Thoracic aorta (tissue), 2 donors: ENCODE measurements at places on chromosomes 1 and 21.

DNA sequence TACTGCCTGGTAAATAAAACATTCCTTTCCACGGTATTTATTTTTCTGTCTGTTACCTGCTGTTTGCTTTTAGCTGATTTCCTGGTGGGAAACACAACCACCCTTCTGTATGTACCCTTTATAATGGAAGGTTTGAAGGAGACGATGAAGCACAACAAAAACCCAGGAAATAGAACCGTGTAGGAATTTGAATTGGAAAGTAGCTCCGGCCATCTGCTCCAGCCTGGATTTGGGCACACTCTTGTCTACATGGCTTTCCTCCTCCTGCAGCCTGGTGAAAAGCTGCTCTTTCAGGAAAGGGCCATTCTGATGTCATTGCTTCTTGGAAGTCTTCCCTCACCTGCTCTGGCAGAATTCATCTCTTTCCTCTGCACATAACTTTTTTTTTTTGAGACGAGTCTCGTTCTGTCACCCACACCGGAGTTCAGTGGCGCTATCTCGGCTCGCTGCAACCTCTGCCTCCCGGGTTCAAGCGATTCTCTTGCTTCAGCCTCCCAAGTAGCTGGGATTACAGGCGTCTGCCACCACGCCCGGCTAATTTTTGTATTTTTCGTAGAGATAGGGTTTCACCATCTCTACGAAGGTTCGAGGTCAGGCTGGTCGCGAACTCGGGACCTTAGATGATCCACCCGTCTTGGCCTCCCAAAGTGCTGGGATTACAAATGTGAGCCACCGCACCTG, 2.7 kb downstream of the AK4 start:
- DNase-seq = no peak

DNA sequence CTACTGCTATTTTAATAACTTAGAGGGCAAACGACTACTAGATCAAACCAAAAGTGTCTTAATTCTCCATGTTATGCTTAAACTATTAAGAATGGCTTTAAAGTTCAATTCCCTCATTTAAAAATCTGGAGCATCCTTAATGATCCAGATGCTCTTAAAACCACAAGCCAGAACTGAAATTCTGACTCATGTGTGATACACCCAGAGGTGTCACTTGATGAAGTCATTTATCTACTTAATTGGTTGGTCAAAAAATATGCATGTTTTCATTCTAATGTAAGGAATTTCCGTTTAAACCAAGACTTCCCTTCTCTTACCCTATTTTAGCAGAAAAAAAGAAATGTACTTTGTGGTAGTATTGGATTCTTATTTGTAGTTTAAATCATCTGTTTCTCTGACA, 1261.2 kb upstream of the B3GALT2 start:
- DNase-seq = no peak

GRCh38 chr1:52955129-52955970, 28.3 kb downstream of the SCP2 start:
- DNase-seq = no peak

GRCh38 chr1:34371829-34372532, 195.3 kb downstream of the C1orf94 start:
- DNase-seq = no peak

DNA sequence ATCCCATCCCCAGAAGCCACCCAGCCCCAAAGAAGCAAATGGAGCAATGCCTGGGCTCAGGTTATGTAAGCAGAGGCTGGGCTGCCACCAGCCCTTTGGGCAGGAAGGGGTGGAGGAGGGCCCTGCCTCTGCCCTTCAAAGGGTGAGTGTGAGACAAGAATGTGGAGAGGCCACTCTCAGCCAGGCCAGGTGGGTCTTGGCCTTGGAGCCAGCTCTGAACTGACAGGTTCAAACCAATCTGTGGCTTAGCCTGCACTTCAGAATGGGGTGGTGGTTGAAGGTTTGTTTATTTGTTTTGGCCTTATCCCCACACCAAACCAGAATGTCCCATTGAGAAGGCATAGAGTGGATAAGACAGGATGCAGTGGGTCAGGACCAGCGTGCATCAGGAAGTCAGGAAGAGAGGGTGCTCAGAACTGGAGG, 29.8 kb downstream of the C1orf116 start:
- DNase-seq = no peak

DNA sequence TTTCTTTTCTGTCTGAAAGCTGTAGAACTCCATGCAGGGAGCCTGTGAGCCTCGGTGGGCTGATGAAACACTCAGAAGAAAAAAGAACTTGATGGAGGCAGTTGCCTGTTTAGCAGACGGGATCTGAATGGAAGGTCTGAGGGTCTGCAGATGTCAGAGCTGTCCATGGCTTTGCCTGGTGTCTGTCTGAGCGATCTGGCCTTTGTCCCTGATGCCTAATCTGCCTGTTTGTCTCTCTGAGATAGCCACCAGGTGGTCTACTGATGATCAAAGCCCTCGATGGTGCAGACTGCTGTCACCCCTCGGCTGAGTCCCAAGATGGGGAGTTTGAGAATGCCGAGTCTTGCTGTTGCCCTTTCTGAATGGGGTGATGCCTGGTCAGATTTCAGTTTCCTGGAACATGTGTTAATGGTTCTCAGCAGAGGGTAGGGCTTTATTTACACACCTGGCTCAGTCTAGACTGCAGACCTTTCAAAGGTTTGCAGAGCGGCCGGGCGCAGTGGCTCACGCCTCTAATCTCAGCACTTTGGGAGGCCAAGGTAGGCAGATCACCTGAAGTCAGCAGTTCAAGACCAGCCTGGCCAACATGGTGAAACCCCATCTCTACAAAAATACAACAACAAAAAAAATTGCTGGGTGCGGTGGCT, 90.4 kb downstream of the KIF26B start:
- DNase-seq = no peak

DNA sequence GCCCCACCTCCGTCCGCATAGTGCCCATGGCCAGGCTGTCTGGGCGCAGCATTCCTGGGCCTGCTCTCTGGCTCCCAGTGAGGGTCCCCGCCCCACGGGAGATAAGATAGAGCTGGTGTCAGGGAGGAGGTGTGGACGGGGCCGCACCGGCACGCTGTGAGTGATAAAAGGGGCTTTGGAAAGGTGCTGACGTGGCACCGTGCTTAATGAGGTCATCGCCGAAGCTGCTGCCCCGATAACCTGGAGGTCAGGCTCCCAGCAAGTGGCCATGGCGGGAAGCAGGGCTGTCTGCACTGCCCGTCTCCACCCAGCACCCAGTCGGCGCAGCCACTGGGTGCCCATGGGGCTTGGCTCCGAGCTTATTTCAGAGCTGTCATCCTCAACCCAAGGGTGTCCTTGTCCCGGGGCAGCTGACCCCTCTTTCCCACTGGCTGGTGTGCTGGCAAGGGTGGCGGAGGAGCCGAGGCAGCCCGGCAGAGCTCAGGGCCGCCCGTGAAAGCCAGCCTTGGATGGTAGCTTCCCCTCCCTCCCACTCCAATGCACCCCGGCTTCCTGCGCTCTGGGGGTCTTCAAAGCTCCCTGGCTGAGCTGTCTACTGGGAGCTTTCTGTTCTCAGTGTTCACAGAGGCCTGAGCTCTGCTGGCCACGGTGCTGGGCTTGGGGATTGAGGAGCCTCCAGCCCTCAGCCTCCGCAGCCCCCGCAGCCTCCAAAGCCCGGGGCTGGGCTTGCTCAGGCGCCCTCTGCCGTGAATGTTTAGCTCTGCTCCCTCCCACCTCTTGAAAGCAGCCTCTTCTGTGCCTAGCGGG, 105.1 kb upstream of the ARHGEF16 start:
- DNase-seq = no peak

DNA sequence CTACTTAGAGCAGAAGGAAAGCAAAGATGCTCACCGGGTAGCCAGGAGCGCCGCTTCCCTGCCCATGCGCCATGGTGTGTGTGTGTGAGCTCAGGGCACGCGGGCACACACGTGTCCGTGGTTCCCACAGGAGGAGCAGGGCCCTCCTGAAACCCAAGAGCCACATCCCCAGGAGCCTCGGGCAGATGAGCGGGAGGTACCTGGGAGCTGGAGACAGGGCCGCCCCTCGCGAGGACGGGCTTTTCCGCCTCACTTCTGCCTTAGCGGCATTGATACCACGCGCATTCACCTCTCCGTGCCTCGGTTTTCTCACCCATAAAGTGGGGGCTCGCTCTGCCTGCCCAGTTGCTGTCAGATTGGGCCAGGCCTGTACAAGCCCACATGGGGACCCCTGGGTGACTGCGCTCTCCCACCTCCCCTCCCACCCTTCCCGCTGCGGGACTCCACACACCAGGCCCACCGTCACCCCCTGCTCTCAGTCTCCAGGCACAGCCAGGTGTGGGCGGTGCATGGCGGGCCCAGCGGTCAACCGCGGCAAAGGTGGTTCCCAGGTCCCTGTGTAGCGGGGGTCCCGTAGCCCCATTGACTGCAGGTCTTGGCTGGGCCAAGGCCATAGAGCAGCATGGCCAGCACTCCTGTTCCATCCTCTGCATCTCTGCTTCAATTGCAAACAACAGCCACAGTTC, 66.3 kb downstream of the SIK1 start:
- DNase-seq = no peak

GRCh38 chr1:156571261-156571852, 1.0 kb downstream of the IQGAP3 start:
- no peak for DNase-seq

DNA sequence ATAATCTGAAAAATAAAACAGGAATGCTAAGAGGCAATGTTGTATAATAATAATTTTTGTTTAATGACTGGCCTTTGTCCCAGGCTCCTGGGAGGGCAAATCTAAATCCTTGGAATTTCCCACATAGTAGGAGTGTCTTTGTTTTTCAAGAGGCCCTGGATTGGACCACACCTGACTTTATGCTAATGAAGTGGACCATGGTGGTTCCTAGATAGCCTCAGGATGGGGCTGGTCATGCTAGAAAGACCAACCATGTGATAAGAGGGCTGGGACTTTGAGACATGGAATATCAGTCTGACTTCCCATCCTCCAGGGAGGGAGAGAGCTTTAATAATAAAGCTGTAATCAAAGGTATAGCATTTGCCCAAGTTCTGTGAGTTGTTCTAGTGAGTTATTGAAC, 138.2 kb upstream of the RAB4A start:
- no peak for DNase-seq

- DNase-seq = no peak
Measured at GRCh38 chr1:1236176-1236763, 4.2 kb downstream of the B3GALT6 start.

DNA sequence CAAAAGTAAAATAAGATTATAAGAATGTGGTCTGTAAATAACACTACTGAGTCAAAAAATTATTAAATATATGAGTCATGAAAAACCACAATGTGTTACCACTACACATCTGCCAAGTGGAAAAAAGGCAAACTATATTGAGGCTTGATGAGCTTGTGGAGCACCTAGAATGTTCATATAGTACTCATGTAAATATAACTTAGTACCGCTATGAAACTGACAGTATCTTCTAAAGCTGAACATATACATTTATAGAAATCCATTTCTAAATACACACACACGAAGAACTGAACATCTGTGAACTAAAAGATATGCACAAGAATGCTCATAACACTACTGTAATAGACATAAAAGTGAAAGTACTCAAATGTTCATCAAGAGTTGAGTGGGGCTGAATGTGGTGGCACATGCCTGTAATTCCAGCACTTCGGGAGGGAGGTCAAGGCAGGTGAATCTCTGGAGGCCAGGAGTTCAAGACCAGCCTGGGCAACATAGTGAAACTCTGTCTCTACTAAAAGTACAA, 18.5 kb upstream of the GBP3 start:
- no peak for DNase-seq

DNA sequence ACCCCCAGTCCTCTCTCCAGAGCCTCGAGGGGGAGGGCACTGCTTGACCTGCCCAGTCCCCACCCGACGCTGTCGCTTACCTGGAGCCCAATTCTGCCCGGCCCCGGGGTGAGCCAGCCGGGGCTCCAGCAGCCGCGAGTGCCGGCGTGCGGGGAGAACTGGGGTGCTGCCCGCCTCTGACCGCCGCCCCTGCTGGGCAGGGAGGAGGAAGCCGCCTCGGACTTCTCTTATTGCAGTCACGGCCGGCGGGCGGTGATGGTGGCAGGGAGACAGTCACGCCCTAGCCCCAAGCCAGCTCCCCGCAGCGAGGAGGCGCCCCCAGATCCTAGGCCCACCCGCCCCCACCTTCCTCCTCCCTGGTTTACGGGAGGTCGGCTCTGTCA, at the start of gene FGR:
Gene FGR (minus strand): TSS at position 201 of the 383 bp plus-strand sequence. CDS start 11,269 bp downstream, outside the sequence.
- no peak for DNase-seq

- DNase-seq = no peak
Measured at GRCh38 chr1:201754353-201754752, 74.6 kb upstream of the IPO9 start.

DNA sequence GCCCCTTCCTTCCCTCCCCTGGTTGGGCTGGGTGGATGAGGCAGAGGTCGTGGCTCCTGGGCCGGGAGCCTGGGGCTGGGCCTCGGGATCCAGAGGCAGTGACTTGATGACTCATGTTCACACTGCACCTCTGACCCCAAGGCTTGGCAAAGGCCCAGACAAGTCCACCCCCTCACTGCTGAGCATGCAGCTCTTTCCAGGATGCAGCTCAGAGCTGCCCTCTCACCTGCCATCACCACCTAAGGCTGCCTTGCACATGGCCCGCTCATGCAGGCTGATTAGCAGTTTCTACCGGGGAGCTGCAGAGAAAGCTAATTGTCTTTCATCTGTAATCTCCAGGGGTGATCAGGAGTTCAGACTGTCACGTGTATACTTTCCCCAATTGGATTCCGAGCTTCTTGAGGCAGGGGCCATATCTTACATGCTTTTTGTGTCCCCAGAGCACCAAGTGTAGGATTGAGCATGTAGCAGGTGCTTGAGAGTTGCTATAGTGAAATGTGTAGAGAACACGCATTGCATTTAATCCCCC, 62.1 kb downstream of the LRRN2 start:
- no peak for DNase-seq

GRCh38 chr1:225573216-225573615, 79.7 kb downstream of the ENAH start:
- no peak for DNase-seq

DNA sequence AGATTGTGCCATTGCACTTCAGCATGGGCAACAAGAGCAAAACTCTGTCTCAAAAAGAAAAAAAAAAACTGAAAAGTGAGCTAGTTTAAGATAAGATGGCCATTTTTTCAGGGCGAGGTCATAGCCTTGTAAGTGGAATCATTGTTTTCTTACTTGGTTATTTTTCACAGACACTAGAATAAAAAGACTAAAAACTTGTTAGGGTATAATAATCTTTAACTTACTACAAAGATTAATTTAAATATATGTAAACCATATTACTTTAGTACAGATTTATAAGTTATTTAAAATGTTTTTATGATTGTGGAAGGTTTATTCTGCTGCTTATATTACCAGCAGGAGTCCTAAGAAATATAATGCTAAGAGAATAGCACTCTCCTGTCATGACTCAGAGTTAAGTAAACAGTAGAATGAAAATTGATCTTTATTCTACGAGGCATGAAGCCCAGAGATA, 23.5 kb downstream of the ANGPTL1 start:
- DNase-seq = no peak

DNA sequence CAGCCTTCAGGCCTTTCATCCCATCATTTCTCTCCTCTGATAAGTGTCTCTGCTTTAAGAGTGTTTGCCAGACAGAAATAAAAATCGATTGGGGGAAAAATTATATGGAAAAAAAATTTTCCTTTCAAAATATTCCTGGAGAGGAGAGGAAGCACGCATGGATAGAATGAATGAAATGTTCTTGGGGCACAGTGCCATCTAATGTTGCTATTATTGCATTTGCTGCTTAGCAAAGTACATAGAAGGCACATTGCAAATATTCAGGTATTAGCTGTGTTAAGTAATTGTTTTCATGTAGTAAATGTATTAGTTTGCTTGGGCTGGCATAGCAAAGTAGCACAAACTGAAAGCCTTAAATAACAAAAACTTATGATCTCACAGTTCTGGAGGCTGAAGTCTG, 18.1 kb downstream of the B3GALT5 start:
- no peak for DNase-seq
